ENCODE measurements at places on chromosomes 5 and 9.
A peak's percentile ranks its signal among the peaks of the same experiment; 100 is the strongest.

GRCh38 chr9:125466411-125466810, 204.8 kb downstream of the GAPVD1 start:
- no peak for DNase-seq

DNA sequence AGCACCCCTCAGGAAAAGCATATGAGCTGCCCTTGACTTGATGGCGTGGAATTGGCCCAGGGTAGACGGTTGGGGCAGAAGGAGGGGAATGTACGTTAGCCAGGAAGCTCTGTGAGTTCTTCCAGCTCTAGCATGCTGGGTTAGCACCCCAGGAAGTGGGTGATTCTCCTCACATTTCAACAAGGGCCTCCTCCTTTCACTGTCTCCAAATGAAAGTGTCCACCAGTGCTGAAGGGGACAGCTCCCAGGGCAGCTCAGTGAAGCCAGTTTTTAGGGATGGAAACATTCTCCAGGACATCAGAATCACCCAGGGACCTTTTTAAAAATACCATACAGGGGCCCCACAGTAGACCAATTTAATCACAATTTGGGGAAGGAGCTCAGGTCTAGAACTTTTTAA, 17.2 kb upstream of the AFAP1L1 start:
- DNase-seq: no peak

- DNase-seq: no peak
Observed at GRCh38 chr5:16842896-16843295, 93.2 kb downstream of the MYO10 start.

DNA sequence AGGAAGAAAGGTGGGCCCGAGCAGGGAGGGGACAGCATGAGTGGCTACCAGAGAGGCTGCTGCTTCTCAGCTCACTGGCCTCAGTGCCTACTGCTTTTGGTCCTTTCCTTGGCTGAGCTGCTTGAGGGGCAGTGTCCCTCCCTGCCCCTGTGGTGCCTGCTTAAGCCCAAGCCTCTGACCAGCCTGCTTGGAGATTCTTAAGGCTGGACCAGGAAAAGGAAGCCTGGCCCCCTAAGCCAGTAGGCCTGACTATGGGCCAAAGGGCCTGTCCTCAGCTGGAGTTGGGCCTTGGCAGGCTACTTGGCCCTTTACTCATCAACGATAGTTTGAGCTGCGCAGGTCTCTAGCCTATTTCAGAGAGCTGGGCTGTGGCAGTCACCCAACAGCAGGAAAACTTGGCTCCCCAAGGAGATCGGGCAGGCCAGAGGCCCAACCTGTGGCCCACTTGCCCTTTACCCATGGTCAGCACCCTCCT, 24.9 kb downstream of the TCF7 start:
- no peak for DNase-seq

DNA sequence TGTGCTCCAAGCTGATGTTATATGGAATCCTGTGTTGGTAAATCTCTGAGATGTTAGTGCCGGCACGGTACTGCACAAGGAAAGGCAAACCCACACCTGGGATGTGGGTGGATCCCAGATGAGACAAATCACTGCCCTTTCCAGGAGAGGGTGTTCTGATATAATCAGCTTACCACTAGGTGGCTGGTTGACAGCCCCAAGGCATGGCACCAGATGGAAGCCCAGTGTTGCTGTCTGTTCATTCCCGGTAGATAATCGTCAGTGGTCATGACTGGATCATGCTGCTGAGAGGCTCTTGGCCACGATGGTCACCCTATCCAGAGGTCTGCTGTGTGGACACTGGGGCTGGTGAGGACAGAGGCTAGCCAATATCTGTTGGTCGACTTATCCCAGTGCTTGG, 184.0 kb downstream of the CACNA1B start:
- no peak for DNase-seq

GRCh38 chr9:78676009-78676408, 379.1 kb downstream of the PSAT1 start:
- no peak for DNase-seq

DNA sequence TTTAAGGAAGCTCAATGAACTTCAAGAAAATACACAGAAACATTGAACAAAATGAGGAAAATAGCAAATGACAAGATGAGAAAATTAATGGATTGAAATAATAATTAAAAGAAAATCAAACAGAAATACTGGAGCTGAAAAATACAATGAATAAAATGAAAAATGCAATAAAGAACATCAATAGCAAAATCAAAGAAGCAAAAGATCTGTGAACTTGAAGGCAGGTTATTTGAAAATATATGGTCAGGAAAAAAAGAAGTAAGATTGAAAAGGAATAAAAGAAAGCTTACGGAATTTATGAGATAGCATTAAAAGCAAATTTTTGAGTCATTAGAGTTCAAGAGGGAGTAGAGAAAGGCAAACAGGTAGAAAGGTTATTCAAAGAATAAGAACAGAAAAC, 42.4 kb downstream of the CERT1 start:
- no peak for DNase-seq

DNA sequence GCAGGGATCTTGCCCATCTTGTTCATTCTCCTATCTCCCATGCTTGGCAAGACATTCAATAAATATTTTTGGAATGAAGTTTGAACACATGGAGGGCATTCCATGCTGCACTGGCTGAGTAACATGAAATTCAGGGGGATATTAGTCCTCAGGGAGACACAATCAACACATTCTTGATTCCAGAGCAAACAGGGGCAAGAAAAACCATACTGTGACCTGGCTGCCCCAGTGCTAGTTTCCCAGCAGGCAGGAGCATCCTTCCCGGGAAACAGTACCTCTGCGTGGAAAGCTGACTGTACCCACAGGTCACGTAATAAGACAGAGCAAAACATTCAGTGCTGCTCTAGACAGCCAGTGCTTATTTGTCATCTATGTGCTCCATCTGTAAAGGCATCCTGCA, 66.3 kb upstream of the SPOCK1 start:
- DNase-seq: no peak

- no peak for DNase-seq
Observed at GRCh38 chr9:68637020-68637419, 68.0 kb upstream of the PIP5K1B start.

DNA sequence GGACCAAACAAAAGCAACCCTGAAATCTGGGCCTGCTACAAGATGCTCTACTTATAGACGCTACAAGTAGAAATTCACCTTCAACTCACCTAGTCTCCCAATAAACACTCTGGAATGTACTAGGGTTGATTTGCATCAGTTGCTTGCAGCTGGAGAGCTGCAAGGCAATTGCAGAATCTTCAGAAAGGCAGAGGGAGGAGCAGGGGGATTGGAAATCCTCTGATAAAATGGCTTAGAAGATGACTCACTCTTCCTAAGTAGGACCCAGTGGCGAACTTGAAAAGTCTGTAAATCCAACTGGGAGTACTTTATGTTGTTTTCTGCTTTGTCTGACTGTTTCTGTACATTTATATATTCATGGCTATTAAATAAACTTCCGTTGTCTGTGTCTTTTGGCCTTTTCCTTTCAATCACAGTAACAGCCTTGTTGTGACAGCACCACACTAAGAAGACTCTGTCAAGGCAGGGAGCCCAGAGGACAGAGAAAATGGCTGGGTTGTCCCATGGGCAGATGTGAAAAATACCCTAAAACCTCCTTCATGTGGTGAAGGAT, 14.7 kb upstream of the MLLT3 start:
- no peak for DNase-seq

DNA sequence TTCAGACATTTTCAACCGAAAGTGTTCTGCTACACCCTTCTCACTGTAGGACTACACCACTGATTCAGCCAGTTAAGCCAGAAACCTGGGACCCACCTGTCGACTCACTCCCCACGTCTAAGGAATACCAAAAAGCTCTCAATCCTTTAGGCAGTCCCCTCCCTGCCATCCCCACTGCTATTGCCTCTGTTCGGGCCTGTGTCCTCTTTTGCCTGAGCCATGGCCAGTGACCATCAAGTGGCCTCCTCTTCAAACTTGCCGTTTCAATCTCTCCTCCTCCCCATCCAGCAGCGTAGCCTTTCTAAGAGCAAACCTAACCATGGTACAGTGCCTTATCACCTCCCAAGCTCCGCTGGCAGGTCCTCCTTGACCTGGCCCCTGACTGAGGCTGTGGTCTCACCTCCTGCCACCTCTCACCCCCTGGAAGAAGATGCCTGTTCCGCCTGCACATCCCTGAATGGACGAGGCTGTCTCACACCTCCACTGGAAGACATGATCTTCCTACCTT, 64.1 kb downstream of the GALNT12 start:
- no peak for DNase-seq

DNA sequence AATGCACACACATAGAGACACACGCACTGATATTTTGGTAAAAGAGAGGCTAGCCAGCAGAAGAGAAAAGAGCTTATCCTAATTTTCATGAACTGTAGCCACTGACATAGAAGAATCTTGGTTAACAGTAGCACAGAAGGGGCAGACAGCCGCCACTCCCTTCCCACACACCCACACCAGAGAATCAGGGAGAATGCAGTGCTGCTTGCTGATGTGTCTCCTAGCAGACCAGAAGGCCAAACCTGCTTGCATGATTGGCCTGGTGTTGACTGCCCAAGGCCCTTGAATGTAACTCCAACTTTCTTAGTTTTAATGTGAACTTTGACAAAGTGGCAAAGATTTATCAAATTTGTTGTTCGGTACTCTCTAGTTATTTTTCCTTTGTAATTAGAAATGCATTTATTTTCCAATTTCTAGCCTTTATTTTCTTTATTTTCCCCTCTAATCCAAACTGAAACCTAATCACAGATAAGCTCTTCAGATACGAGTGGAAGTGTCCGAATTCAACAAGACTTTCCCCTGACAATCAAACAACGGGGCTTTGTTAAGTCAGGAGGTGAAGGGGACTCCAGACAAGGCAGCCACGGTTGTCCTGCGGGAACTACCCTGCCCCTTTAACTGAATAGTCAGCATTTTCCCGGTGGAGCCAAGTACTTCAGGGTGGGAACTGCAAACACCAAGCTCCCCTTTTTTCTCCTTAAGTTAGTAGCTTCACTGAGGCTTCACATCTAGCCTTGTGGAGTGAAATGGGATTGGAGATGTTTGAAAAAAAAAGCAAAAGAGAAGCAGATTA, 81.9 kb upstream of the CTSL start:
- no peak for DNase-seq

DNA sequence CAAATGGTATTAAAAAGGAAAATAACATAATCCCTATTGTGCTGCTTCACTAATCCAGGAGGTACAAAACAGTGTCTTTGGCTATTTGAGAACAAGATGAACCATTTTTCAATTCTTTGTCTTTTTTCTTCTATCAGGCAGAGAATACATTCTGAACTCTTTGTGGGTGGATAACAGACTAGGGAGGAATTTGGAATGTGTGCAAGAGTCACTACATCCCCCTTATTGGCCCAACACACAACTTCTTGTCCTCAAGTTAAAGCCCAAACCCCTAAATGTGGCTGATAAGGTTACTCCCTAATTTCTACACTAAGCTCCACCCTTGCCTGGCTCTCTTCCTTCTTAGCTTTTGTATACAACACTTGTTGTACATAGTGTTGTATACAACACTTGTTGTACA, 342.7 kb upstream of the RFX3 start:
- no peak for DNase-seq

- no peak for DNase-seq
Observed at GRCh38 chr9:134964271-134965055, 46.8 kb upstream of the FCN1 start.

- DNase-seq: no peak
Observed at GRCh38 chr9:31608416-31608815, 776.0 kb upstream of the ACO1 start.

GRCh38 chr9:131500377-131500776, 2.3 kb upstream of the POMT1 start:
- DNase-seq: peak; percentile 33

DNA sequence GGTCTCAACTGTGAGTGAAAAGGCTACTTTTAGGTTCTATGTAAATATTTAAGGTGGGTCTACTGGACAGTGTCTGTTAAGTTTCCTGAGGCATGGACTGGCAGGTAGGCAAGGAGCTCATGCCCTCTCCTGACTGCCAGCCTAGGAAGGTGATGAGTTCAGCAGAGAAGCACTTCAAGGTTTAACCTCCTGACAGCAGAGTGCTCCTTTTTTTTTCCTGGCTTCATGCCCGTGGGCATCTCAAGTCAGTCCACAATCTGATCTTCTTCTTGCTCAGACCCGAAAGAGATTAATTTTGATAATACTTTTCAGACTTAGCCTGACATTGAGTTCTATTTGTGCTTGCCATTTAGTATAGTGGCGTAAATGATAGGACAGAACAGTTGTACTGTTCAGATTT, 241.9 kb upstream of the NREP start:
- no peak for DNase-seq

- DNase-seq: no peak
Observed at GRCh38 chr5:66224773-66225553, 80.9 kb downstream of the SREK1 start.

- DNase-seq: no peak
Observed at GRCh38 chr9:20557890-20558565, 64.3 kb downstream of the MLLT3 start.

DNA sequence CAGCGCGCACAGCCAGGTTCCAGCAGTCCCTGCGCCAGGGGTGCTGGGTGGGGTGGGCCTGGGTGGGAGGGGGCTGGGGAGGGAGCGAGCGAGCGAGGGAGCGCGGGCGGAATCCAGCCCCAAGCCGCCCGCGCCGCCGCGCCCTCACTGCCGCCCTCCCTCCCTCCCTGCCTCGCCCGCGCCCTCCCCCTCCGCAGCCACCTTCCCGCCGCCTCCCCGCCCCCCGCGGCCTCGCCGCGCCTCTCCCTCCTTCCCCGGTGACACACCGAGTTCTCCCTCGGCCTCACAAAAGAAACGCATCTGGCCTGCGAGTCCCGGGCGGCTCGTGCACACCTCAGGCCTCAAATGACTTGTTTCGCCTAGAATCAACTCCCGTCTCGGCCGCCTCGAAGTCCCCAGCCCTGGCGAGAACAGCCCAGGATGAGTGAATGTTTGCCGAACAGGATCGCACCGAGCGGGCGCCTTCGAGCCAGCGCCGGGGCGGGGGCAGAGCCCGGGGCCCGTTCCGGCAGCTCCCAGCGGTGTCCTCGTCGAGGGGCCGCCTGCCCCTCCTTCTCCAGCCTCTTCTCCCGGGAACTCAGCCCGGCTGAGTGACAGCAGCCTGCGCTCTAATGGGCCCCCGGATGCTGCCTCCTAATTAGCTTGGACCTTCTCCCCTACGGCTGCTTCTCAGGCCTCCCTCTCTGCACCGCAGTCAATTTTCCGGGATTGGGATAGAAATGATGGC, 371 bp upstream of the PITX1 start:
- no peak for DNase-seq

DNA sequence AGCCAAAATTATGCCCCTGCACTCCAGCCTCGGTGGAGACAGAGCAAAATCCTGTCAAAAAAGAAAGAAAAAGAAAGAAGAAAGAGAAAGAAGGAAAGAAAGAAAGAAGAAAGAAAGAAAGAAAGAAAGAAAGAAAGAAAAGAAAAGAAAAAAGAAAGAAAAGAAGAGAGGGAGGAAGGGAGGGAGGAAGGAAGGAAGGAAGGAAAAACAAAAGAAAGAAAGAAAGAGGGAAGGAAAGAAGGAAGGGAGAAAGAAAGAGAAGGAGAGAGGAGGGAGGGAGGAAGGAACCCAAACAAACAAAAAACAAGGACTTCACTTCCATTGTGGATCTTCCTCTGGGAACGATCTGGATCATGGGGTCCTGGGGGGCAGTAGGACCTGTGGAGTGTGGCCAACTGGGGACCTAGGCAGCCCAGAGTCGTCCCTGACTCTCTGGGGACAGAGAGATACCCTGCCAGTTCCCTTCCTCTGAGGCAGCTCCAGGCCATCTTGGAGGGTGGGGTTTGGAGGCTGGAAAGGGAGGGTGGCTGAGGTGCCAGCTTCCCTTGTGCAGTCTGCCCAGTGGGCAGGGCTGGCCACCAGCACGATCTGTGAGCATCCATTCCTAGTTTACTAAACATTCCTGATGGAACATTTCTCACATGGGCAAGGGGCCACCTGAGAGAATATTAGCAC, 216.8 kb downstream of the PAX5 start:
- no peak for DNase-seq

GRCh38 chr5:157038568-157039187, 20.2 kb downstream of the HAVCR1 start:
- no peak for DNase-seq

Data from stimulated activated CD8-positive, alpha-beta memory T cell treated with anti-CD3 and anti-CD28 coated beads, Interleukin-2, amount 100 ng/mL, for 1 hour (primary cell).